ENCODE measurements at places on chromosomes 1 and 21.

- no peak for DNase-seq
Observed at GRCh38 chr1:101108111-101108500, 82.5 kb upstream of the DPH5 start.

- DNase-seq: no peak
Observed at GRCh38 chr1:204337036-204337429, 22.7 kb downstream of the PLEKHA6 start.

- no peak for DNase-seq
Observed at GRCh38 chr1:62790716-62791115, 6.8 kb downstream of the ATG4C start.

DNA sequence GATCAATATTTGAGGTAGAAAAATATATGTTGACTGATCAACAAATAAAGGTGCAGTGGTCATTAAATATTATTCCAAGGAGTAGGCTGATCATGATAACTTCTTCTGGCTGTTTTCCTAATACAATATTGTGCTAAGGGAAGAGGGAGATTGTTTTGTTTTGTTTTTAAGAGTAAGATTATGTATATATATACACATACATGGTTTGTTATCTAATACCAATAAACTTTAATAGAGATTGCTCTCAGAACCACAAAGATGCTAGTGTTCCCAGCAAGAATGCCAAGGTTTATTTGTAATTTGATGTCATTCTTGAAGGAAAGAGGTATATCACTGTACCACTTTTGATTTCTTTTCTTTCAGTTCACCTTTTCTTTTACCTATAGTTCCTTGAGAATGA lies 10.1 kb downstream of the CLCA2 start:
- no peak for DNase-seq

- DNase-seq: no peak
Observed at GRCh38 chr1:10599194-10599861, 124.6 kb downstream of the PEX14 start.
